ENCODE measurements at places on chromosomes 6 and 20.

DNA sequence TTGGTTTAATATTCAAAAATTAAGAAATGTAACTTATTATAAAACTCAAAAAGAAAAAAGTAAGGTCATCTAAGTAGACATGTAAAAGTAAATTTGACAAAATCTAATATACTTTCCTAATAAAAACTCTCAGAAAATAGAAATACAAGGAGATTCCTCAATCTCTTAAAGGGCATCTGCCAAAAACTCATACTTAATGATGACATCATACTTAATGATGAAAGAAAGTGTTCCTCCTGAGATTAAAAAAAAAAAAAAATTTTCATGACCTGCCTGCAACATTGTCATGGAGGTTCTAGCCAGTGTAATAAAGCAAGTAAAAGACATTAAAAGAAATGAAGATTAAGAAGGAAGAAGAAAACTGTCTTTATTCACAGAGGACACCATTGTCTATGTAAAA lies 325.7 kb upstream of the BTBD3 start:
- DNase-seq: no peak

DNA sequence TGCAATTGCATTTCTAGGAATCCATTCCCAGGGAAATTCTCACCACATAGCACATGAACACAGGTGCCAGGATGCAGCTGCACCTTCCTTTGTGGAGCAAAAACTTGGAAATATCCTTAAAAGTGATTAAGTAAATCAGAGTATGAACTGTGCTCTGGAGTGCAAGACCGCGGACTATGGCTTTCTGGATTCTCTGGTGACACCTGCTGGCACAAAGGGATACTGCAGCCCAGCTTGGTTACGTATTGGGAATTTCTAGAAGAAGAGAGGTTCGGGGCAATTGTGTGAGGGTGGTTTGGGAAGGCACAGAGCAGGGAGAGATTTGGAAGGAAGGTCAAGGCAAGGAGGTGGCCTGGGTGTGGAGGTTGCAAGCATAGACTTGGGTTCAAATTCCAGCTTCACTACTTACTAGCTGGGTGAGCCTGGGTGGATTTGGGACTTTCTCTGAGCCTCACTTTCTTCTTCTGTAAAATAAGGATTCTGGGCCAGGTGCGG lies 15.9 kb upstream of the PEDS1 start:
- DNase-seq: peak; percentile 74

GRCh38 chr6:151564654-151565053 lies 70.8 kb downstream of the CCDC170 start:
- no peak for DNase-seq

DNA sequence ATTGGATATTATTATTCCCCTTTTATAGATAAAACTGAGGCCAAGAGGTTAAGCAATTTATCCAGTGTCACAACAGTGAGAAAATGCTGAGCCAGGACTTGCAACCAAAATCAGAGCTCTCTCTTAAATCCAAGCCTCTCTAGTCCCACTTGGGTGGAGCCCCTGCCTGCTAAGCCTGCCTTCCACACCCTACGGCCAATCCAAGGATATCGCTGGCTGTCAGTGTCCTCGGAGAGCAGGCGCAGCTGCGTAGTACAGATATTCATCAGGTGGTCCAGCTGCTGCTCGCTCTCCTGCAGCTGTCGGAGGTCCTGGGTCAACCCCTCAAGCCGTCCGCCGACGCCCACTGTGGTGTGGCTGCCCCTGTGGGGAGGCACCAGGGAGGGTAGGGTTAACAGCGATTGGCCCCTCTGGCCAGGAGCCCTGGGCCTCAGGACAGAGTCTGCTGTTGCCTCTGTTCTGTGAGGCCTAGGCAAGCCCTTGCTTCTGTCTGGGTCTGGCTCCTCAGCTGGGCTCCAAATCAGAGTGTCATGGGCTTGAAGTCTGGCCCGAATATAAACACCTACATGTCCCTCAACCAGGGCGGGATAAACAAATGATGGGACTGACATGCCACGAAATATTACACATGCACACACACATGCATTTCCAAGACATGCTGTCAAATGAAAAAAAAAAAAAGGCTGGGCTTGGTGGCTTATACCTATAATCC lies 3.9 kb upstream of the NECAB3 start:
- no peak for DNase-seq

GRCh38 chr6:104625536-104625935 lies 234.2 kb downstream of the HACE1 start:
- no peak for DNase-seq

DNA sequence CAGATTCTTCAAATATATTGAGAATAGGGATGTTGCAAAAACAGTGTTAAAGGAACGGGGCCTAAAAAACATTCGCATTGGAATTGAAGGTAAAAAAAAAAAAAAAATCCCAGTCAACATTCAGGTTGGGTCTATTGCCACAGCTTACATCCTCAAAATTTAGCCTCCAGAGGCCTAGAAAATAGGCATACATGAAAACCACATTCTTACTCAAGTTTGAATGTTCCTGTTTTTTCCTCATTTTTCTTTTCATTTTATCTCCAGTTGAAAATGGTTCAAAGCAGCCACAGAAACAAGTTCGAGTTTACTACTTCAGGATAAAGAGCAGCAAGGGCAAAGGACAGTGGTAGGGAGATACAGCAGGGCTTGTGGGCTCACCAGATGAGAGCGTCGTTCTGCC lies 41.9 kb downstream of the KCTD20 start:
- DNase-seq: no peak

DNA sequence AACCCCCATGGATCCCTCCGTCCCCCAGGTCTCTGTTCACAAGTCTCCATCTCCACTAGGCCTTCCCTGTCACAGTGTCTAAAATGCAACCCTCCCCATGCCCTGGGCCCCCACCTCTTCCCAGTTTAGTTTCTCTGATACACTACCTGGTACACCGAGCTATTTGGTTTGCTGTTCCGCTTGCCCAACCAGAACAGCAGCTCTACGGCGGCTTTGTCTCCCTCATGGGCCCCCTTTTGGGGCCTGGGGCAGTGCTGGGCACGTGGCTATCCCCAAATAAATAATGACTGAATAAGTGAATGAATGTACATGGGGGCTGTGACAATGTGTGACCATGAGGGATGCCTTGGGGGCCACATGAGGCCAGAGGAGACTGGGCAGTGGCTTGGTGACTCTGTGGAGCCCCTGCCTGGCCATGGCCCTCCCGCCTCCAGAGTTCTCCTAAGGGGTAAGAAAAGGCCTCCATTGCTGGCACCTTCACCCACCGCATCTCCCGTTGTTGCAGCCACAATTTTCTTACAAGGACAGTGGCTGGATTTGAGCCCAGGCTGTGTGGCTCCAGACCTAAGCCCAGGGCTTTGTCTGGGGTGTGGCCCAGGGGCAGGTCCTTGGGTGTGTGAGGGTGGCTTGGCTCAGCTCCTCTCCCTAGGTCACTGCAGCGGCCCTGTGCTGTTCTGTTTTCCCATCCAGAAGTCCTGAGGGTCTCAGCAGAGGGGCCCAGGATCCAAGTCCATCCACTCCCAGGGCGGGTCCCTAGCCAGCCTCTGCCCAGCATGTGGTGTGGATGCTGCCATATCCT lies 408.5 kb upstream of the SULF2 start:
- no peak for DNase-seq

GRCh38 chr6:26187292-26187691 lies 100.1 kb downstream of the HFE start:
- no peak for DNase-seq

DNA sequence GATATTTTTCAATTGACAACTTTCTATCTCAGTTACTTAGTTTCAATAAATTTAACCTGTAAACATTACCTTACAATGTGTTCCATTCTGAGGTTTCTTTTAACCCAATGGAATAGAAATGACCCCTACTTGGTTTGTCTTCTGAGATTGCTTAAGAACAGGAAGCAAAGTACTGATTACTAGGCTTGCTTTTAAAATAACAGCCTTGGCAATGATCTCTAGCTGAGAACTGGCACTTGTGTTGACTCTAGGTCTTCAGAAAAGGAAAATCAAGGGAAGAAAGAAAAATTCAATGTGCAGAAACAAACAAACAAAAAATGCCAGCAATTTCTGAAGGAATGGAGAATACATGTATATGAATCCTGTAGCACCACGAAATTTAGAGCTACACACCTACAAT lies 66.1 kb downstream of the SYNE1 start:
- DNase-seq: no peak

- no peak for DNase-seq
These were observed 42.0 kb downstream of the RNF217 start for GRCh38 chr6:125004198-125004597.

- no peak for DNase-seq
These were observed 5.3 kb downstream of the WFDC5 start for GRCh38 chr20:45109634-45110033.

DNA sequence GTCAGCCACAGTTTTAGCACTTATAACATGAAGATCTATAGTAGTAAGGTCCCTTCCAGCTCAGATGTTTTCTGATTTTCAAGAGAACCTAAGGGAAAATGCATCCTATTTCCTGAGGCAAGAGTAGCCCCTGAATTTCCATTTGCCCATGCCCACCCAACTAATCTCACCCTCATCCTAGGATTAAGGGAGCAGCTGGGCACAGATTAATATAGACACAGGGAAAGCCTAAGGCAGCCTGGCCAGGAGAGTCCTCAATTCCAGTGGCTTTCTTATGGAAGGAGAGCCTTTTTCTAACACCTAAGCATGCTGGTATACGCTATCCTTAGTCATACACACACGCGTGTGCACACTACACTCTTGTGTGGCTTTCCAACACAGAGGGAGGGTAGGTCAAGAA lies 1.5 kb downstream of the APOBEC2 start:
- no peak for DNase-seq

DNA sequence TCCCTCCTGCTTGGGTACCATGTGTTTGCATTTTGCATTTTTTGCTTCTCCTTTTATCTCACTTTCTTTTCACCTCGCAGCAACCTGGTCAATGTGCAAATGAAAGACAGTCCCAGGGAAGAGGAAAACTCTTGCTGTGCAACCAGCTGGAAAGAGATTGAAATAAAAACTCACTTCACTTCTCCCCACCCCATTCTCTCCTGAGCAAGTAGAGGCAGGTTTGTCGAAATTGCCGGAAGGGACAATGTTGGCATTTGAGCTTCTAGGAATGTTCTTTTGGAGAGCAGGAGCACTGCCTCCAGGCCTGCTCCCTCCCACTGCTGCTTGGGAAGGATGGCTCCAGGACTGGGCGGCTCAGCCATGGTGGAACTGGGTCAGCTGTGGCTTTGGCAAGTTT lies 30.6 kb downstream of the KCNG1 start:
- DNase-seq: no peak

DNA sequence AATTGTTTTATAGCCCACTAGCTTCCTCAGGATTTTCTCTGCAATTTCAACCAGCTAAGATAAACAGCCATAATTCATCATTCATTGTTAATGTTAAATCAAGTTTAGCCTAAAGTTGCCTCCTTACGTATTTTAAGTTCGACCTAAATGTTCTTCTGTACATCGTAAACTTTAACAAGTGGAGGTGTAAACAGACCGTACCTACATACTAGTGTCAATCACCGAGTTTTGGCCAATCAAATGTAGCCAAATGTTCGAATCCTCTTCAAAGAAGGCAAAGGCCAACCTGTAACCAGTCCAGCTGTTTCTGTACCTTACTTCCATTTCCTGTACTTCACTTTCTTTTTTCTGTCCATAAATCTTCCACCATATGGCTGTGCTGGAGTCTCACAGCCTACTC lies 13.5 kb downstream of the MBOAT1 start:
- no peak for DNase-seq

- DNase-seq: no peak
These were observed 52.9 kb downstream of the ABRACL start for GRCh38 chr6:139081471-139081870.

- no peak for DNase-seq
These were observed 16.8 kb downstream of the MYLK4 start for GRCh38 chr6:2733736-2734480.

DNA sequence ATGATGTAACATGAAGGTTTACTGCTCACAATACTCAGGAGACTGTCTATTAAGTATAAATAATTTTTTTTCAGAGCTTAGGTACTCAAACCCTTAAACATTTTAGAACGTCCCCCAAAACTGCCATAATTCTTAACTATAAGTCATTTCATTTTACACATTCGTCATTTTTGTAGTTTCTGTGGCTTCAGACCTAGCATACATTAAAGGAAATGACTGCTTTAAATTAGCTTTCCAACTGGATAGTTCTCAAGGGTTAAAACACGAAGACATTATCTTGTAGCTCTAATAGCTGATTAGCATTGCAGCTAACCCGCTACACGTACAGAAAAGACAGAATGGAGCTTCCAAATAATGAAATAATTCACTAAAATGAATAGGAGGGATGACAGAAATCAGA lies 24.9 kb upstream of the PLN start:
- DNase-seq: no peak

- no peak for DNase-seq
These were observed 590.6 kb downstream of the QKI start for GRCh38 chr6:164005004-164005711.

GRCh38 chr20:15091421-15092037 lies 754.1 kb upstream of the FLRT3 start:
- no peak for DNase-seq

- no peak for DNase-seq
These were observed 339.9 kb upstream of the ARID1B start for GRCh38 chr6:156437121-156437879.

- no peak for DNase-seq
These were observed 35.6 kb downstream of the CNKSR3 start for GRCh38 chr6:154474648-154475428.

DNA sequence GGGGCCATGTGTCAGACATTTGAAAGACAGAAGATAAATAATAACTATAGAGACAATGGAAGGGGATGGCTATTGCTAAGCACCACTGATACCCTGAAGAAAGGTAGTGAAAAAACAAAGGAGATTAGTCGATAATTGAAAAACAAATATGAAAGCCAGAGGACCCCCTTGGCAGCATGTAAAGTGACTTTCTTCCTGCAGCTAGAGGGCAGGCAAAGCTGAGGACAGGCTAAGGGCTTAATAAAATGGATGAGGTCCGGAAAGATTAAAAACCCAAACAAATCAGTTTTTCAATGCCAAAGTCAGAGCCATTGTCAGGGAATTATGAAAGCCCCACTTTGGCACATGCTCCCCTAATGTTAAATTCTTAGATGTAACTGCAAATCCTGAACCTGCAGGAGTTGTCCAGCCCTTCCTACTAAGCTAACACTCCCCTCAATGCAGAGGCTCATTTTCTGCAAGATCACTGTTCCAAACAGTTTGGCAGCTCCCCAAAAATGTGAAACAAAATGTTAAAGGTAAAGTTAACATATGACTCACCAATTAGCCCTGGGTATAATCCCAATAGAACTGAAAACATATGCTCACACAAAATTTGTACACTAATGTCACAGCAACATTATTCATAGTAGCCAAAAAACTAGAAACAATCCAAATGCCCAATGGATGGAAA lies 1177.9 kb downstream of the GRIK2 start:
- no peak for DNase-seq

DNA sequence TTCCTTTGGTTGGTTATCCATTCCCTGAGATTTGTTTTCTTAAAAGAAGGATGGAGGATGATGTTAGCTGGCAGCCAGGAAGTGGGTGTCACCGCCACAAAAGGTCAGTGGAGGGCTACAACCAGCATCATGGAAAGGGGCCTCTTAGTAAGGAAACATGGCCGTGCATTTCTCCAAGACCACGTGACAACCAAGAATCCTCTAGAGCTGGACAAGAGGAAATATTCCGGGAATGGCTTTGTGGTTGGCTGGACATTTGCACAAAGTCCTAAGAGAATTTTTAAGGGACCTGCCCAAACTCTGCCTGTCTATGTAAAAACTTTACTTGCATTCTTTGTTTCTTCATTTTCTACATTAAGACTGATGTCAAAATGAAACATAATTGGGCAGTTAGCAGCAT lies 399.9 kb upstream of the MARCKS start:
- DNase-seq: no peak
